ENCODE measurements at places on chromosomes 5 and 9.

GRCh38 chr9:108100571-108100970 lies 611.0 kb upstream of the KLF4 start:
- no peak for DNase-seq

DNA sequence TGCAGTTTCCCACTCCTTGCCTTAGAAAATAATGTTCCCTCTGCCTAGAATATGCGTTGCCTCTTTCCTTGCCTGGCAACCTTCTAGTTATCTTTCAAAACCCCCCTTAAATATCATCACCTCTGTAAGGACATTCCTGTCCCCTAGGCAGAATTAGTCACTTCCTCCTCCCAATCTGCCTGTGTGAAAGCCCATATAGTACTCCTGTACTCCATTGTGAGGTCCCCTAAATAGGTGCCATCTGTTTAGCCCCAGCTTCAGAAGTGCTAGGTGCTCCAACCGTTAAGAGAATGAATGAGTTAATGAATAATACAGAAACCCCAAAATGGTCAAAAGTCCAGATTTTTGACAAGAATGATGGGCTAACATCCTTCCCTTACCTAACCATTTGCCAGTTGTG lies 181.4 kb downstream of the GDNF start:
- DNase-seq, result no peak

DNA sequence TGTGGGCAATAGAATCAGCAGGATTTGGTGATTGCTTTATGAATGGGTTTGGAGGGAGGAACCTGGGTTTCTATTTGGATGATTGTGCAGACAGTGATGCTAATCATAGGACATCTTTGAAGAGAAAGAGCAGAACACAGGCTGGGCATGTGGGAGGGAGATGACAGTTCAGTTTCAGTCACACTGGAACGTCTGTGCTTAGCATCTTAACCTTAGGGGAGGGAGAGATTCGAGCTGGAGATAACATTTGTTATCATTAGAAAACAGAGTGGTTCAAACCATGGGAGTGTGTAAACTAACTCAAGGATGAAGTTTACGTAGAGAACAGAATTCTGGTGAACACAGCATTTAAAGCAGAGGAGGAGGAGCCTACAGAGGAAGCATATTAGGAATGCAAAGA lies 138.6 kb upstream of the PPP2R2B start:
- DNase-seq, result no peak

DNA sequence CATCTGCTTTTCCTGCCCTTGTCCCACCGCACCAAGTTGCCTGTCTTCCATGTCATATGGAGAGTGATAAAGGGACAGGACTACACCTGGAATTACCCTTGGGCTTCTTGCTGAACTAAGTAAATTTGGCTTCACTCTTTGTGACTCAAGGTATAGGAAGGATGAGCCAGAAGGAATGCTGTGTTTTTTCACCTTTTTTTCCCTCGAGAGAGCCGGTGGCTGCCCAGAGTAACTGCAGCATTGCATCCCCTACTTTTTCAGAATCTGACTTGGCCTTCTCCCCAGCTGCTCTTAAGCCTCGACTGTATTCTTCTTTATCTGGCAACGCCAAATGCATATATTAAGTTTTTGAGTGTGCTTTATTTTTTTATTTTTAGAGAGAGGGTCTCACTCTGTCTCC lies 38.4 kb downstream of the RCL1 start:
- no peak for DNase-seq

DNA sequence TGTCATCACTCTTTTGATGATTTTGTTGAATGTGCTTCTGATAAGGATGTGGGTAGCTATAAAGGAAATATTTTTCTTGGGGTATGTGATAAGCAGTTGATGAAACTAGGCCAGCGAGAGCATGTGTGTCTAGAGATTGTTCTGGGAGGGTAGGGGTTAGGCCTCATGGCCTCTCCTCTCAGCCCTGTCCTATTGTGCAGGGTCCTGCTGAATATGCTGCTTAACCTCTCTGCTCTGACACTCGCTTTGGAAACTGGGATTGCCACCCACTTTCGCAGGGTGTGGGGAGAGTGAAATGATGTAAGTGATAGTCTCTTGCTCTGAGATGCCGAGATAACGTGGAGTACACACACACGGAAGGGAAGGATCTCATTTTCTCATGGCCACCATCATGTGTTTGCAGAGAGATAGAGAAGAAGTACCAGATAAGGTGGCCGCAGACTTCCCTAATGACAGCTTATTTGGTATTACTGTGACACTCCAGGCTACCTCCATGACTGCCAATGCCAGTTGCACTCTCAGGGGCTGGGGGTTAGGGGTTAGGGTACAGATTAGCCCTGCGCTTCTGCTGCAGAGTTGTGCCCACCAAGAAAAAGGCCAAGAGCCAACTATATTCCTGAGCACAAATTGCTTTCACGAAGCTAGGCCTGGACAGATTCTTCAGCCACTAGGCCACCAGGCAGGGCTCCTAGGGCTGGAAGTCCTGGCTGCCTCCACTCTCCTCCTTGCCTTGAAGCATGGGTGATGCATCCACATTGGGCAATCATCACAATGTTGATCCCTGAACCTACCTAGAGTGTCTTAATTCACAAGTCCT lies 25.2 kb upstream of the TNFAIP8 start:
- no peak for DNase-seq

Measured in BE2C (cell line).